Kasumi-1 (cell line): ENCODE measurements at places on chromosomes 7 and 10.

- DNase-seq = peak; percentile 48
These were observed 728 bp downstream of the PARD3 start for GRCh38 chr10:34814223-34814912.

DNA sequence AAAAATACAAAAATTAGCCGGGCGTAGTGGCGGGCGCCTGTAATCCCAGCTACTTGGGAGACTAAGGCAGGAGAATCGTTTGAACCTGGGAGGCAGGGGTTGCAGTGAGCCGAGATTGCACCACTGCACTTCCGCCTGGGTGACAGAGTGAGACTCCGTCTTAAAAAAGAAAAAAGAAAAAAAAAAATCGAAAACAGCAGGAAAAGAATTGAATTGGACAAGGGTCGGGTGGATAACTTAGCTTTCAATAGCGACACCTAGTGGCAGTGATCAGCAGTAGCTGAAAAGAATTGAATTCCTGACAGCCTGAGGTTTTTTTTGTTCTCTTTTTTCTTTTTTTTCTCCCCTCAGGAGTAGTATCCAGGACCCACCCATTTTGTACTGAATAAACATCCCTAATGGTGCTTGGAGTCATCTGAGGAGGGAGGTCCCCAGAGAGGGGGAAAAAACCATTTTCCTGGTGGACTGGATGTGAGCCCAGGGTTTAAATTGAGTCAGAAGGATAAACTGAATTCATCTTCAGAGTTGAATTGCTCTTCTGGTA, 55.1 kb downstream of the CYCS start:
- DNase-seq = peak; percentile 87

DNA sequence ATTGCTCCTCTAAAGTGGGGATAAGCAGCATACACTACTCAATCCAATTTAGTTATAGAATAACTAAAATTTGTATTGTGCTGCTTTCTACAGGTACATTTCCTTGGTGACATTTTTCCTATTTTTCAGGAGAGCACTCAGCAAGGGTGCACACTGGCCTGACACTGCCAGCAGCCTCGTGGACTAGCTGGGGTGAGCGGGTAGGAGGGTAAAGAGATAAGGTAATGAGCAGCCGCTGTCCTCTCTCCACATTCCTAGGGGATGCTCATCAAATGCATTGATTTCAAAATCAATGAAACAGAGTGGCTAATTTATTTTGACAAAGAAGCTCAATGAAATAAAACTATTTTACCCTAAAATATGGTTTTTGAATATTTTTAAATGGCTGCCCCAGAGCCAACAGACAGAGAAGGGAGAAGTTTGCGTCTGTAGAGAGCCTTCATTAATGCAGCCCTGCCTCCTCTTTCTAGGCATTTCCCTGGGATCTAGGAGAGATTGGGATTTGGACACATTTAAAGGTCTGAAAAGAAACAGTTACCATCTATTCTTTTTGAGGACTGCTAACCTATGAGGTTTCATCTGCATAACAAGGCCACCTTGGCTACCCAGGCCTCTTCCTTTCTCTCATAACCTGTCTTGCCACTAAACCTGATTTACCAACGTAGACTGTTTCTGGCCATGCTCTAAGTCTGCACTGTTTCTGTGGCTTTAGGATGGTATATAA, 561.0 kb downstream of the IPMK start:
- DNase-seq = no peak

- DNase-seq = peak; percentile 96
These were observed 96.6 kb downstream of the FAM53B start for GRCh38 chr10:124647421-124648130.

DNA sequence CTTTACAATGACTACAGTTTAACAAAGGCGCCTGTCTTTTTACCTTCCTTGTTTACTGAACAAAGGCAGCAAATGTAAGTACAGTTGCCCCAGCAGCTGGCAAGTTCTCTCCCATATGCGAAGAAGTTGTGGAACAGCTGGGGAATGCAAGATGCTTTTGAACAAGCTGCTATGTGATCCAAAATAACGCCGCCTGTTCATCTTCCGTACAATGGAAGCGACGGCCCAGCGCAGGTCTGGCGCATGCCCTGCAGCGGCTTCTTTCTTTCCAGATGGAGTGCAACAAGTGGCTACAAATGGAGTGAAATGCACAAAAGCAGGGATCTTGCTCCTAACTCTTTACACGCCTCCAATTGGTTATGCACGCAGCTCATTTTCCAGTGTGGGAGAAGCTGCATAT, 97.0 kb upstream of the SVIL start:
- DNase-seq = no peak

DNA sequence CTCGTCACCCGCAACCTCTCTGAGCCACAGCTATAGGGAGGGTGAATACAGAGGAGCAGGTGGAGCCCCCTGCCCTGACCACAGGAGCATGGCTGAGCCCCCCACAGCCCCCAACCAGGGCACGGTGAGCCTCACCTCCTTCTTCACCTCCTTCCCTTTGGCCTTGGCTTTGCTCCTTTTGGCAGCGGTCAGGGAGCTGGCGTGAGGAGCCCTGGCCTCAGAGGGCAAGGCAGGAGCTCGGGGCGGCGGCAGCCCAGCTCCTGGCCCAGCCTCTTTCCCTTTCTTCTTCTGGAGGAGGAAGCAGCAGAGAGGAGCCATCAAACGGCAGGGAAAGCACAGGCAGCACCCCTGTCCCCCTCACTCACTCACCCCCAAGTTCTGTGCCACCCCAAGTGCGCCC, 42.2 kb downstream of the SLC29A4 start:
- DNase-seq = no peak

GRCh38 chr7:94412762-94413322, 18.1 kb downstream of the COL1A2 start:
- no peak for DNase-seq
